Stimulated activated CD4-positive, alpha-beta T cell treated with anti-CD3 and anti-CD28 coated beads, Interleukin-1b, Interleukin-23, amount 100 ng/mL, for 1 hour (primary cell): ENCODE measurements at places on chromosomes 2 and 18.

GRCh38 chr2:231009236-231009919 is 13.5 kb downstream of the SPATA3 start:
- no peak for DNase-seq

- no peak for DNase-seq
These were observed 844.6 kb upstream of the ID2 start for GRCh38 chr2:7837237-7837760.

DNA sequence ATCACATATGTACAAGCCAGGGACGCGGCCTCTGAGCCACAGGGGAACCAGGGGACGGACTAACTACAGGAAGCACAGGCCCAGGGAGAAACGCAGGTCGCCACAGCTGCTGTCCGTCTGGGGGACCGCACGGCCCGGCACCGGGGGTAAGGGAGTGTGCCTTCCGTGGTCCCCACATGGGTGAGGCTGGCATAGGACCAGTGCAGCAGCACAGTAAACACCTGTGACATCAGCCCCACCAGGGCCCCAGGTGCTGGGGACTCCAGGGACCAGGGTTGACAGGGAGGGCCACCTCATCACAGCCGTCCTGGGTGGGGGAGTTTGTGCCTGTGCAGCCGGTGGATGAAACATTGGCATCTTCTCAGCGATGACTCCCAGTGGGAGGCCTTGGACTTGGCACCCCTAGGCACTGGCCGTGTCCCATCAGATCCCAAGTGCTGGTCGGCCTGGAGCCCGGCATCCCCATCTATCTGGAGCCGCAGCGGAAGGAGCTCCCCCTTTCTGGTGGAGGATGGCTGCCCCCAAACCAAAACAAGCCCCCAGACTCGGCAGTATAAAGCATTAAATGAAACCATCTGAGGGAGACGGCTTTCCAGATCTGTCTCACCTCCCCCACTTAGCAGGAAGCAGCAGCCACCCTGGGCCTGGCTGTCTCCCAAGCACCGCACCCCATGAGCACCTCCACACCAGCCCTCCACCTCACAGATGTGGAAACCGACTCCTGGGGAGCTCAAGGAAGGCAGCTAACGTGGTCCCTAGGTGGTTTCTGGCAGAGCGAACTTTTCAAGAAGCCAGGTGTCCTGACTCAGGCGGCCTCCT is 22.5 kb downstream of the AQP12A start:
- DNase-seq: no peak

- DNase-seq: no peak
These were observed 20.3 kb upstream of the ASNSD1 start for GRCh38 chr2:189641002-189641401.

- no peak for DNase-seq
These were observed 36.5 kb upstream of the HPCAL1 start for GRCh38 chr2:10266133-10266620.

- no peak for DNase-seq
These were observed 117.3 kb downstream of the THADA start for GRCh38 chr2:43478412-43479086.

- DNase-seq: peak; percentile 37
These were observed 142.8 kb downstream of the NDUFA10 start for GRCh38 chr2:239882331-239882732.

- DNase-seq: no peak
These were observed 764.7 kb downstream of the SATB2 start for GRCh38 chr2:198692907-198693510.
